ENCODE measurements at places on chromosomes 6 and 20. TPM values are rescaled to one million over a fixed set of nuclear protein-coding genes. Genes with fewer than 3 reads are reported as not detected.

Gene GRM1
- polyA plus RNA-seq: 0.05 TPM

DNA sequence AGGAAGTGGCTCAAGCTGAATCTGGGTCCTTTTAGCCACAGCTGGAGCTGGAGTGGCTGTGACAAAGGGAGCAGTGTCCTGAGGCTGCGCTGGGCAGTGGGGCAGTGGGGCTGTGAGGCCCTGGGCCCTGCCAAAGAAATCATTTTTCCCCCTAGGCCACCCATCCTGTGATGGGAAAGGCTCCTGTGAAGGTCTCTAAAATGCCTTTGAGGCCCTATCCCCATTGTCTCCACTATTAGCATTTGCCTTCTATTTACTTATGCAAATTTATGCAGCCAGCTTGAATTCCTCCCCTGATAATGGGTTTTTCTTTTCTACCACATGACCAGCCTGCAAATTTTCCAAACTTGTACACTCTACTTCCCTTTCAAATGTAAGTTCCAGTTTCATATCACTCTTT, 539.2 kb downstream of the MEI4 start:
- no peak for DNase-seq

DNA sequence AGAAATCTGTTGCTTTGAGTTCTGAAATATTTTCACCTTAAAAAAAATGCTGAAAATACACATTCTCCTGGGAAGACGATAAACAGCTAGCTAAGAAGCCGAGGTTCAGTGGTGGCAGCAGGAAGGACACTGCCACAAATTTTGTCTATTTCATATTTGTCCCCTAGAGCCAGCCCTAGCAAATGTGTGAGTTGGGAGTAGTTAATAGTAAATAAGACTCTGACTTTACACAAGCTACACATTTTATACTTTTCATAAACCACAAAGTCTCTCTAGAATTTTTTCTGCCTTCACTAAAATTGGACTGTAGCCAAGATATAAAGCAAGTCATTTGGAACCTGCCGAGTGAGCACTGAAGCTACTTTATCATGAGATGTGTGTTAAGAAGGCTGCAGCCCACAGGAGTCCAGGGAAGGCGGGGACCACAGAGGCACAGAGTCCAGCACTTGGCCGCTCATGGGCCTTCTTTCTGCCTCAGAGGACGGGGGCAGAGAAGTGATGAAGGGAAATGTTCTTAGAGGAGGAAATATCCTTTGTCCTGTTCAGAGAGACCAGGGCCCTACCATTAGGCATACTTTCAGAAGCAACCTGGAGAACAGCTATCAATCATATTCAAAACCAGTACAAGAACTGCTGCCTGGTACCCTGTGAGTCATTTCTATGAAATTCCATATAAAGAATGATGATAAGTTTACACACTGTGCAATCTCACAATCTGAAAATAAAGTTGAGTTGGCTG, 241.7 kb upstream of the TAB2 start:
- no peak for DNase-seq

Gene TP53TG5
- polyA plus RNA-seq: not detected

Gene LINC00237
- polyA plus RNA-seq: 0.92 TPM

DNA sequence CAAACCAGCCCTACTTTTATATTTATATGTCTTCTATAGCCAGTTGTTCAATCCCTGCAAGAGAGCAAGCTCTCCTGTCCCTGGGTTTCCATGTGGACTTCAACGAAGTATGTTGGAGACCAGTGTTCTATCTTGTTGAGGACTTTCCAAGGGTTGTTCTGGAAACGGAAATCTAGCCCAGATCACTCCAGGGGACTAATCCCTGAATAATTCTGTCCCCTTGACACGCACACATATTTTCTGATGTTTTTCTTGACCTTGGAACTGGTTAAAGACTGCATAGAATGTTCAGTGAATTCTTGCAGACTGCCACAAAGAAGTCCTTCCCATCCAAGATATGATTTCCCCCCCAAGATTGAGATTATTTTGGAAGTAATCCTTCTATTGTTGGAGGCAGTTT, 9.5 kb upstream of the MYLK2 start:
- no peak for DNase-seq

GRCh38 chr20:61125076-61125475, 127.0 kb upstream of the CDH4 start:
- no peak for DNase-seq

DNA sequence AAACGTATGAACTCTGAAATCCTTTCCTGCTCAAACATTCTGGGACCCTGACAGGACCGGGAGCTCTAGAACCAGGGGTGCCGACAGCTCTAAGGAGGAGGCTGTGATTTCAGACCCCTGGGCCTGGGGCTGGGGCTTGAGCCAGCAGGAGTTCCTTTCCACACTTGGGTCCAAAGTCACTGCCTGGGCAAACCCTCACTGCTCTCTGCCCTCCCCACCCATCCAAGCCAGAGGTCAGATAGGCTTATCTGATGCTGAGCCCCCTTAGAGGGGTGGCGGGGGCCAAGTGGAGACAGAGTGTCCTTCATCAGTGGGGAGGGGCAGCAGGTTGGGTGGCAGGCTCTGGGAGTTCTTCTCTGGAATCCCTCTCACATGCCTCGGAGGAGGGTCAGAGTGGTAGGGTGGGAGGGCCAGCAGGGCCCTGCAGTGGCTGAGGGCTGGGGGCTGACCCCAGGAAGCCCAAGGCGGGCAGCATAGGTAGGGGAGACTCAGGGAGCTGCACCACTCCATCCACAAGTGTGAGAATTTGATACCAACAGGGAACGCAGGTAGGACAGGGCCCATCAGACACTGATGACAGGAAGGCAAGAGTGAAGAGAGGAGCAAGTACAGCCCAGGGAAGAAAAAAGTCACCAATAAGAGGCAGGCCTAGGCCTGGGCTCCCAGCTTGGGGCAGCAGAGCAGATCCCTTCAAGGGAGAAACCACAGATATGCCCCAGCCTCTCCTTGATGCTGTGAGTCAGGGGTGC, 121.0 kb downstream of the MRPL14 start:
- no peak for DNase-seq

DNA sequence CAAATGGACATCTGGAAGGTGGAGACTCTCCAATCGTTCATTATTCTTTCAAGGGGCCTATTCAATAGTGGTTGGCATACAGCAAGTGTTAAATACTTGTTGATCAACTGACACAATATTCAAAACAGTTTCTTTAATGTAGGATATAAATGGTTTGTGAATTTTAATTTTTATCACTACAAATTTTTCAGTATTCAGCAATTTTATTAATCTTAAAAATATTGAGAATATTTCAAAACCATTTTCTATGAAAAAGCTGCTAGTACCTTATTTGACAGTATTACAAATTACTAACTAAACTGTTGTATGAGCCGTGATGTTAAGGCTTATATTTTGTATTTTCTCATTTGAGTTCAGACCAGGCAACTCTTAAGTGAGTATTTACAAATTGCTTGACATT, 32.4 kb downstream of the NCOA7 start:
- DNase-seq: no peak

Gene PRSS16
- polyA plus RNA-seq: 15.5 TPM

Gene ASIP
- polyA plus RNA-seq: not detected

DNA sequence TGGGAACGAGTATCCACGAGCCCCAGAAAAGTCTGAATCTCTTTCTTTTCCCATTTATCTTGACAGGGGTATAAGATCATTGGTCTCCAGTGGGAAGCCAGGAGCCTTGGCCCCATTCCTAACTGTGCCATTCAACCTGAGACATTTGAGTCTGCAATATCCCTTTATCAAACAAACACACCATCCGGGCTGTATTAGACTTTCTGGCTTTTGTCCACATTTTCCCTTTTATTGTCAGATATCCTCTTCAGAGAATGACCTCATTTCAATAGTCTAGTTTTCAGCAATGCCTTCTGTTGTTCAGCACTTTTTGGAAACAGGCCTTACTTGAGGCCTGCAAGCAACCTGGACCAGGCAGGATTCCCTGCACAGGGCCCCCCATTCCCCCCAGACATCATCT, 15.7 kb downstream of the BPIFA1 start:
- DNase-seq: no peak

GRCh38 chr6:117491916-117492315, 9.4 kb downstream of the DCBLD1 start:
- no peak for DNase-seq

Gene OPRM1
- polyA plus RNA-seq: not detected

DNA sequence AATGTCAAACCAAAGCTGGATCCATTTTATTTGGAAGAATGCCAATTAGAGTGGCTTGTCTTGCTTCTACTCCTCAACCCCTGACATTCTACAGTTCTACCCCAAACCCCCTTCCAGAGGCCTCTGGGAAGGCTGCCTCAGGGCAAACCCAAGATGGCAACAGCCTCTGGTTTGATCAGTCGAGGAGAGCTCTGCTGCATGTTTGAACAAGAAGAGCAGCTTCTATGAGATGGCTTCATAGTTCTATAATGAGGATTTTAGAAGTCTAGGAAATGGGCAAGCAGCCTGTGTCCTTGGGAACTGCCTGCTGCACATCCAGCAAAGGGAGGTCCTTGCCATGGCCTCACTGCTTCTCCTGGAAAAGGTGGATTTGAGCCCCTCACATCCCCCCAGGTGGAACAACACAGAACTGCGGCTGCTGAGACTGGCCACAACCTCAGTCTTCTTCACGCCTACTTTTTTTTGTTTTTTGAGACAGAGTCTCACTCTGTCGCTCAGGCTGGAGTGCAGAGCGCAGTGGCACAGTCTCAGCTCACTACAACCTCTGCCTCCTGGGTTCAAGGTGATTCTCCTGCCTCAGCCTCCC, 37.9 kb downstream of the ZC3H12D start:
- DNase-seq: no peak

Gene RIN2
- 10.2 TPM for polyA plus RNA-seq

DNA sequence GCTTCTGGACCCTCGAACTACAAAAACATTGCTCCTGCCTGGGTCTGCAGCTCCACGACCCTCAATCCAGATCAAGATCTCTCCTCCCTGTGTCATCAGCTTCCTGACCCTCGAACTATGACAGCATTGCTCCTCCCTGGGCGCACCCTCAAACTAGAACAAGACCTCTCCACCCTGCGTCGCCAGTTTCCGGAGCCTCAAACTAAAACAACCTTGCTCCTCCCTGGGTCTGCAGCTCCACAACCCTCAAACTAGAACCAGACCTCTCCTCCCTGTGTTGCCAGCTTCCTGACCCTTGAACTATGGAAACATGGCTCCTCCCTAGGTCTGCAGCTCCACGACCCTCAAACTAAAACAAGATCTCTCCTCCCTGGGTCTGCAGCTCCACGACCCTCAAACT, 339.7 kb upstream of the SULF2 start:
- DNase-seq: no peak

- DNase-seq: no peak
These were observed at the start of gene OTOR for GRCh38 chr20:16748308-16748900. Gene OTOR, plus strand, starts transcription at chr20:16748358. Its CDS starts 44 bp downstream, at chr20:16748402.

Gene LHFPL5
- polyA plus RNA-seq: 3.3 TPM

DNA sequence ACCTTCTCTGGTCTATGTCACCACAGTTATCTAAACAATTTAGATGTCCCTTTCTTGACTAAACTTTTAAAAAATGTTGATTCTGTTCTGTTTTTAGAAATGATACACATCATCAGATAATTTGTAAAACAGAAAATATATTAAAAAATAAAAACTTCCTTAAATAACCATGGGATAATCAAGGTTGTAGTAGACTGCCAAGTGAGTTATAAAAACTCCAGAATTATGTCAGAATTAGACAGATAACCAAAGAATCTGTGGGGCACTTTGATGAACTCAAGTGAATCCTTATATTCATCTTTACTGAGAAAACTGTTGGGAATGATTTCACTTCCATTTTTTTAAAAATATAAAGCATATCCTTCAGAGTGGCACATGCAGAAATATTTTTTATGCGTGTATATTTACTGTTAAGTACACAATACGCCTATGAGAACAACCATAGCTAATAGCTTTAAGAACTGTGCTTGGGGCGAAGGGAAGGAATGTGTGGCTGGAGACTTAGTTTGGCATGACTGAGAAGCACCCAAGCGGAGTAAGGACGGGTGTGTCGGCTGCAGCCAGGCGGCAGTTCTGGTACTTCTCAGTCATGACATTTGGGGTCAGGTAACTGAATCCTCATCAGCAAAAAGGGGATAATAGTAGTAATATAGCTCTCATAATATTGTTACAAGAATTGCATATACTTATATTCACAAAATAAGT, 604.7 kb upstream of the CITED2 start:
- DNase-seq: no peak

Gene GTSF1L
- not detected for polyA plus RNA-seq

GRCh38 chr6:122730775-122731386, 48.6 kb upstream of the FABP7 start:
- no peak for DNase-seq

GRCh38 chr6:139778688-139779087, 404.2 kb upstream of the CITED2 start:
- no peak for DNase-seq

Gene ZSCAN9
- 15.0 TPM for polyA plus RNA-seq

GRCh38 chr6:93974332-93974731, 555.0 kb upstream of the EPHA7 start:
- DNase-seq: no peak

Gene NKAPL
- polyA plus RNA-seq: 0.80 TPM

DNA sequence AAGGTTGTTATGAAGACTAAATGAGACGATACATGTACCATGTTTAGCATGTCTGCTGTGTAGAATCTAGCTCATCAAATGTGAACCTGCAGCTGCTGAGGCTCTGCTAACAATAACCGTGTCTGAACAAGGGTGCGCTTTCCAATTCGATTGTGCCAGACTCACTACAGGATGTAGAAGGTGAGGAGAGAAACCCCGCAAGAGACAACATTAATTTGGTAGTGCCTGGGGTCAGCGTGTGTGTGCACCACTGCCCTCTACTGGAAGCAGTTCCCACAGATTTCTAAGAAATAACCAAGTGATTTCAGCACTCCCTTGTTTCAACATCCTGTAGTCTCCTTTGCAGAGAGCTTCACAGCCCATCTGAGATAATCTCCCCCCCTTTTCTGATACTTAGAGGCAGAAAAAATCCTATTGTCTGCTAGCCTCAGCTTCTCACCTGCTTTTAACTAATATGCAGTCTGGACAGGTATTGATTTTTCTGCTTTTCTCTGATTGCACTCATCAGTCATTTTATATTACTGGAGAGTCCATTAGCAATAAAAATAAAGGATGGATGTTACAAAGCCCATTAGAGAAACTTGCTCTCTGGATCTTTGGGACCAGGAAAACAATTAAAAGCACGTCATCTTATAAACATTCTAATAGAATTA, 96.7 kb upstream of the BACH2 start:
- peak; percentile 60 for DNase-seq

DNA sequence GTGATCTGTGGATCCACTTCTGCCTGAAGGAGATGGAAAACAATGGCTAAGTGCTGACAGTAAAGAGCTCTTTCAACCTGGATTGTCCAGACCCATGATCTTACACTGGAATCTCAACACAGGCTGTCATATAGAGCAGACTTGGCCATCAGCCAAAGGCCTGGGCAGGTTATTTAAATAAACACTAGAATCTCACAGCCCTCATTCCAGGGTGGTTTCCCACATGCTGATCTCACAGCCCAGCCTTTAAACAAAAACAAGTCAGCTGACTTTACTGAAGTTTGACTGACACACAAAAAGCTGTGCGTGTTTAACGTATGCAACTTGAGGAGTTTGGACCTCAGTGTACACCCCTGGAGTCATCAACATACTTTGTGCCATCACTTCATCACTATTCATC, 28.4 kb downstream of the SYNDIG1 start:
- DNase-seq: no peak

GRCh38 chr20:1381753-1382591, 10.9 kb downstream of the FKBP1A start:
- DNase-seq: no peak

GRCh38 chr6:33075568-33076405, at the start of gene HLA-DPB1:
Gene HLA-DPB1, plus strand, starts transcription at chr6:33075990. Its CDS starts 52 bp downstream, at chr6:33076042.
- DNase-seq: no peak

Gene GABRR1
- not detected for polyA plus RNA-seq
